Right atrium auricular region (tissue), 2 donors: ENCODE measurements at places on chromosomes 7 and 10. TPM values are rescaled to one million over a fixed set of nuclear protein-coding genes. Genes with fewer than 3 reads are reported as not detected.

DNA sequence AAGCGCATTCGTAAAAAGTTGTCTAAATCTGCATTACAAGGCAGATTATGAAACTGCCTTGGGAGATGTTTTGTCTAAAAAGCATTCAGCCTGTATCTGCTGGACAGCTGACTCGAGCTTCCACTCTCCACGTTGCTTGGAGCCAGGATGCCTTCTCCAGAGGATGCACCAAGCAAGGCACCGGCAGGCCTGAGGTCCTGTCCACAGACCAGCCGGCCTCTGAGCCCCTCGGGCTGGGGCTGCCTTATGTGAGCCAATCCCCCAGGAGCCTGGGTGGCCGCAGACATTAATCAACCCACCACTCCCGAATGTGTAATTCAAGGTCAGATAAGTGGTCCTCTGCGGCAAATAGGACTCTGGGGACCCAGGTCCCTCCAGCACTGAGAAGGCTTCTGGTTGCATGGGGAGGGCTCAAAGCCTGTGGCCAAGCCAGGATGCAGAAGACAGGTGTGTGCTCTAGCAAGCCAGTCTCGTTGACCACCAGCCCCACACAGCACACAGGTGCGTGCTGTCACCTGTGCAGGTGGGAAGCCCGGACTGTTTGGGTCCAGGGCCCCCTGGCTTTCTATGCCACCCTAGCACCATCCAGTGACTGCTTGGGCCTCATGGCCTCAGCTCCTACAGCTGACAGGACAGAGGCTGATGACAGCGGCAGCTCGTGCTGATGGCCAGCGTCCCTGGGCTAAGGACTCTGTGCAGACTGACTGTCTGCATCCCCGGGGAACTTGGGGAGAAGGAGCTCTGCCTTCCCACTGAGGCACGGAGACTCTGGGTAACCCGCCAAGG is 4.8 kb upstream of the RET start:
- no peak overlapping the region for H3K4me3 ChIP-seq
- H3K27ac ChIP-seq, result no peak overlapping the region
- peaks cover 9% of the 10 kb centered on the region for H3K4me1 ChIP-seq
- peaks cover 14% of the 10 kb centered on the region for H3K27me3 ChIP-seq
- DNase-seq, result no peak
- no peaks in the 10 kb centered on the region for H3K36me3 ChIP-seq

DNA sequence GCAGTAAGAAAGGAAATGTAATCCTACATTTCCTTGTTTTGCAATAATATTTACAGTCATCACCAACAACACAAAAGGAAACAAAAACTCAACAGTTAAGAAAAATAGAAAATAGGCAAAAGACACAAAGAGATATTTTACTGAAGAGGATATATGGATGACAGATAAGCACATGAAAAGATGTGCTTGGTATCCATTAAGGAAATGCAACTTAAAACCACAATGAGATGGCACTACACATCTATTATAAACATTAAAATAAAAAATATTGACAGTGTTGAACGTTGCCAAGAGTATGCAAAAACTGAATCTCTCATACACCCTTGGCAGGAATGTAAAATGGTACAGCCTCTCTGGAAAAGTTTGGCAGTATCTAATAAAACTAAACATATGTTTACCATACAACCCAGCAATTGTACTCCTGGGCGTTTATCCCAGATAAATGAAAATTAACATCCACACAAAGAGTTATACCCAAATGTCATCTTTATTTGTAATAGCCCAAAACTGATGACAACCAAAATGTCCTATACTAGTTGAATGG is 5.4 kb downstream of the CEP41 start:
- H3K4me1 ChIP-seq, result peaks cover 18% of the 10 kb centered on the region
- H3K36me3 ChIP-seq, result no peaks in the 10 kb centered on the region
- DNase-seq, result no peak
- H3K27me3 ChIP-seq, result no peaks in the 10 kb centered on the region
- no peak overlapping the region for H3K4me3 ChIP-seq

Gene HABP2
- total RNA-seq, result not detected

- no peaks in the 10 kb centered on the region for H3K4me1 ChIP-seq
- H3K36me3 ChIP-seq, result no peaks in the 10 kb centered on the region
- H3K27ac ChIP-seq, result no peak overlapping the region
Measured at GRCh38 chr7:300048-300447, 10.1 kb downstream of the FOXL3 start.

DNA sequence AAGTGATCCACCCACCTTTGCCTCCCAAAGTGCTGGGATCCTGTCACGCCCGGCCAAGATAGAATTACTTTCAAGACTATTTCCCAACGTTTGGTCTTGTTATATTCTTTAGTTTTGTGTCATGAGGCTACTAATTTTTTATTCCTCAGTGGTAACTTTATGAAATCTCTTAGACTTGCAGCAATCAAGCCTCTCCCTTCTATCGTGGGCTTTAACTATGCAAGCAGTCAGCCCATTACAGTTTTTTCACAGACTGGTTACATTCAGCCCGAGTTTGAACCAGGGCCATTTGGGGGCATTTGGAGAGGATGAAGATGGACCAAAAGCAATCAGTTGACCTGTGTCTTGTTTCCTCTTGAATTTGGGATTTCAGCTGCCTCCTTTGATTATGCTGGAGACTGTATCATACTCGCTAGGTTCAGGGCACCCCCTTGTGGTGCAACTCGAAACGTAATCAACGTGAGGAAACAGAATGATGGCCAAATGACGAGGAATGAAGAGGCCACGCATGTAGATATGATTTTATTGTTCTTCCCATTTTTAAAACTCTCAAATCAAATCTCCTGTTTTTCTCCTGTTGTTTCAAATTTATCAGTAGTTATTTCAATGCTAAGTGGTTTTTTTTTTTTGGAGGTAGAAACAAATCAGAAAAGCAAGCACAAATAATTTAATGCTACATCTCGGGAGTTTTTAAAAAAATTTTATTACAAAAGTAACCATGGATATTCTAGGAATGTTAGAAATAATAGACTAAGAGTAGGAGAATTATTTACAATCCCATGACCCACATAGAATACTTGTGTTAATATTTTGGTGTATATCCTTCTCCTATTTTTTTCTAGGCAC is 151.6 kb downstream of the KIAA1217 start:
- DNase-seq, result peak; percentile 71
- H3K27ac ChIP-seq, result no peak overlapping the region
- H3K27me3 ChIP-seq, result no peaks in the 10 kb centered on the region
- H3K36me3 ChIP-seq, result no peaks in the 10 kb centered on the region
- H3K4me1 ChIP-seq, result no peaks in the 10 kb centered on the region

Gene FAM171A1
- total RNA-seq, result 13.7 TPM

- no peaks in the 10 kb centered on the region for H3K27me3 ChIP-seq
- H3K36me3 ChIP-seq, result no peaks in the 10 kb centered on the region
Measured at GRCh38 chr7:27641581-27642230, 21.0 kb downstream of the HIBADH start.

- H3K27ac ChIP-seq, result no peak overlapping the region
- no peaks in the 10 kb centered on the region for H3K36me3 ChIP-seq
- H3K4me3 ChIP-seq, result no peak overlapping the region
- H3K27me3 ChIP-seq, result no peaks in the 10 kb centered on the region
- H3K4me1 ChIP-seq, result no peaks in the 10 kb centered on the region
- no peak for DNase-seq
Measured at GRCh38 chr10:48516911-48517310, 88.0 kb downstream of the ARHGAP22 start.

- no peak for DNase-seq
- no peak overlapping the region for H3K27ac ChIP-seq
- H3K36me3 ChIP-seq, result no peaks in the 10 kb centered on the region
- H3K4me3 ChIP-seq, result no peak overlapping the region
Measured at GRCh38 chr10:124338276-124338925, 80.3 kb downstream of the OAT start.

Gene PRLHR
- not detected for total RNA-seq

Gene SPOCK2
- total RNA-seq, result 19.8 TPM
